ENCODE measurements at places on chromosomes 16 and 17. TPM values are rescaled to one million over a fixed set of nuclear protein-coding genes. Genes with fewer than 3 reads are reported as not detected.

KRT15 gene
- polyA plus RNA-seq = 0.63 TPM

CCR7 gene
- polyA plus RNA-seq = 0.48 TPM

G6PC1 gene
- 5.2 TPM for polyA plus RNA-seq

ESRP2 gene
- 44.0 TPM for polyA plus RNA-seq

PRDM7 gene
- polyA plus RNA-seq = 0.44 TPM

GCGR gene
- 9.6 TPM for polyA plus RNA-seq

CCL3 gene
- not detected for polyA plus RNA-seq

PDE6G gene
- 16.8 TPM for polyA plus RNA-seq

DCAKD gene
- 58.5 TPM for polyA plus RNA-seq

ZNF689 gene
- 16.0 TPM for polyA plus RNA-seq

BOLA2 gene
- 8.5 TPM for polyA plus RNA-seq

CXCL16 gene
- polyA plus RNA-seq = 13.1 TPM

KRT23 gene
- 0.57 TPM for polyA plus RNA-seq

TNFSF13 gene
- 15.4 TPM for polyA plus RNA-seq

SLC16A6 gene
- polyA plus RNA-seq = 0.43 TPM

NPB gene
- 0.51 TPM for polyA plus RNA-seq

CAPN15 gene
- polyA plus RNA-seq = 29.4 TPM

DOC2B gene
- 54.8 TPM for polyA plus RNA-seq

SLC22A31 gene
- polyA plus RNA-seq = 0.21 TPM

C16orf46 gene
- polyA plus RNA-seq = 1.9 TPM

AGRP gene
- polyA plus RNA-seq = 0.39 TPM

RPH3AL gene
- polyA plus RNA-seq = 29.2 TPM

NPW gene
- 14.5 TPM for polyA plus RNA-seq
